T follicular helper cell (primary cell): ENCODE measurements at places on chromosomes 16 and 17.
A peak's percentile ranks its signal among the peaks of the same experiment; 100 is the strongest.

DNA sequence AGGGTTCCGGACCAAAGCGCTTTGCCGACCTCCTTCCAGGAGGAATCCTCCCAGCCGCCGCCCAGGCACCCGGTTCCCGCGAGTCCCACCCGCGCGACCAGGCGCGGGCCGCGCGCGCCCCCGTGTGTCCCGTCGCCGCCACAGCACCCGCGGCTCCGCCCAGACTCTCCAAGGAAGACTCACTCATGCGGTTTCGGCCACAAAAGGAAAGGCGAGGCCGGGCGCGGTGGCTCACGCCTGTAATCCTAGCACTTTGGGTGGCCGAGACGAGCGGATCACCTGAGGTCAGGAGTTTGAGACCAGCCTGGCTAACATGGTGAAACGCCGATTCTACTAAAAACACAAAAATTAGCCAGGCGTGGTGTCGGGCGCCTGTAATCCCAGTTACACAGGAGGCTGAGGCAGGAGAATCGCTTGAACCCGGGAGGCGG, 3.5 kb upstream of the PKMYT1 start:
- DNase-seq = peak; percentile 38

- no peak for DNase-seq
These were observed 26.1 kb downstream of the CD300LG start for GRCh38 chr17:43873091-43873490.

GRCh38 chr17:8282345-8282744, 6.1 kb upstream of the RANGRF start:
- DNase-seq = no peak

DNA sequence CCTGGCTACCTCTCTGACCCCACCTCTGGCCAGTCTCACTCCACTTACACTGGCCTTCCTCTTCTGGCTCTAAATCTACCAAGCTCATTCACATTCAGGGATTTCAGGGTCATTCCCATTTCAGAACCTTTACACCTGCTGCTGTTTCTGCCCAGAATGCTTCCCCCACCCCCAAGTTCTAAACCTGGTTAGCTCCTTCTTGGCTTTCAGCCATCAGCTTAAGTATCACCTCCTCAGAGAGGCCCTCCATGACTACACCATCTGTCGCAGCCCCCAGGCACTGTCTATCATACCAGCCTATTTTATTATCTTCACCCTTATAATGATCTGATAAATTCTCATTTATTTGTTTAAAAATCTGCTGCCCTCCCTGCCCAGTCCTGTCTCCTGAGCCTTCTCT, 23.3 kb upstream of the NGFR start:
- no peak for DNase-seq

DNA sequence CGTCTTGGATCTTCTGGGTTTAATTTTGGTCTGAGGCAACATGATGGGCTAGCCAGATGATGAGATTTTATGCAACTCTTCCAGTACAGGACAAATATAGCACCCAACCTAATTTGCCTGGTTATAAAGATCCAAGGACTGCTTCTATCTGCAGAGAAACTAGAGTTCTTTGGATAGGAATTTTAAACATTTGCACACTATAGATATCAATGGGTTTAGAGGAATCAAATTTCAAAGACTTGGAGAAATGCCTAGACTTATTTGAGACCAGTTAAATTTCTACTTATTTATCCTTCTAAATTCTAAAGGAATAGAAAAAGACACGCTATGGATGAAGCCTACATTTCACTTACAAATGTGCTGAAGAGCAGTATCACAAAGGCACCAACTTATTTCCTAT, 12.6 kb downstream of the PMFBP1 start:
- no peak for DNase-seq

DNA sequence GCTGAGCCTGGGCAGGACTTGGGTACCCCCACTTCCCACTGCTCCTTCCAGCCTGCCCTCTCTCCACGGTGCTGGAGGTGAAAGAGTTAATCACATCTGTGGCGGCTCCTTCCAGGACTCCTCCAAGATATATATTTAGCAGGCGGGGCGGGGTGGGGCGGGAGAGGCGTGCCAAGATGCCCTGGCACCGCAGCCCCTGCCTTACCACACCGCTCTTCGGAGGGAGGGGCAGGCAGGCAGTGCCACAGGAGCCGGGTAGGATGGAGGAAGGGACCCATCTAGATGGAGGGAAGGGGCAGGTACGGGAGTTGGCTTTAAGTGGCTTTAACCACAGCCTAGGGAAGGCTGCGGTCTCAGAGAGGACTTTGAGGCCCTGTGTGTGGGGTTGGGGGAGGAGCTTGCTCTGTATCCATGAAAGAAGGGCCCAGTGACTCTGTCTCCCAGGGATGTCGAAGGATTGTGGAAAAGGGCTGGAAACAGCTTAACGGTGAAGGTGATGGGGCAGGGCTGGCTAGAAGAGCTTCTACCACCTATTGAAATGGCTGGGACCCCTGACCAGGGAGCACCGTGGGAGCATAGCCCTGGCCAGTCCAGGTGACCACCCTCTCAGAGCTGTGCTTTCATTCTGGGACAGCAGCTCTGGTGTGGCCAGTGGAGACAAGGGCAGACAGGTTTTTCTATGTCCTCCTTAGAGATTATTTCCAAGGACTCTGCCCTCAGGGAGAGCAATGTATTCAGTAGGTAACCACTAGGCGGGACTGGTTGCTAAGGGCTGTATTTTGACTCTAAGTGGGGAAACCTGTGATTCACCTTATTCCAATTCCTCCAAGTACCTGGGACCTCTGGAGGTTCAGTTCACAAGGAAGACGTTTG, 13.0 kb downstream of the GPR142 start:
- DNase-seq = no peak

DNA sequence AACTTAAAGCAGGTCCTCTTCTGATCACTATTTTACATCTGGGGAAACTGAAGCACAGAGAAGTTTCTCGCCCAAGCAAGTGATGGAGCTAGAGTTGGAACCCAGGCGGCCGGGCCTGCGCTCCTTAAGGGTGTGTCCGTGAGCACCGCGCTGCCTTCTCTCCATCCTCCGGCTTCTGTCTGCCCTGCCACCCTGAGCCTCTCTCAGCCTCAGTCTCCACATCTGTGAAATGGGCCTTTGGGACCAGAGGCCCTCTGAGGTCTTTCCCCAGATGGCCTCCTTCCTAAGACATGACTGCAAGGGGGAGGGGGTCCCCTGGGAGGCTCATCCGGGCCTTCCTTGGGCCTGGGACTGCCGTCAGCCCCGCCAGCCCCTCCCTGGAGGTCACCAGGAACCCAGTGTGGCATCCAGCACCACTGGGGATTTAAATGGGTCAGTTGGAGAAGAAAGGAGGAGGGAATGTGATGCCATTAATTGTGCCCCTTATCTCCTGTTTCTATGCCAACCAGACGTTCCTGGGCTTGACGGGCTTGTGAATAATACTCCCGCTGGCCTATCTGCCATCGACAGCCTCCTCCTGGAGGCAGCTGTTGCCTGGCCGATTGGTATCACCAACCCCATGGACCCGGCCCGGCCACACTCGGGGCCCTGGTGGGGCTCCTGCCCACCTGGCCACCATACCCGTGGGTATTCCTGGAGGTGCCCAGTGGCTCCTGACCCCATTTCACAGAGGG, 5.1 kb downstream of the ZFPM1 start:
- DNase-seq = no peak

GRCh38 chr17:74325743-74326379, at the start of gene KIF19:
KIF19 (plus strand) TSS chr17:74326226; CDS start chr17:74326350, 124 bp downstream.
- peak; percentile 34 for DNase-seq

DNA sequence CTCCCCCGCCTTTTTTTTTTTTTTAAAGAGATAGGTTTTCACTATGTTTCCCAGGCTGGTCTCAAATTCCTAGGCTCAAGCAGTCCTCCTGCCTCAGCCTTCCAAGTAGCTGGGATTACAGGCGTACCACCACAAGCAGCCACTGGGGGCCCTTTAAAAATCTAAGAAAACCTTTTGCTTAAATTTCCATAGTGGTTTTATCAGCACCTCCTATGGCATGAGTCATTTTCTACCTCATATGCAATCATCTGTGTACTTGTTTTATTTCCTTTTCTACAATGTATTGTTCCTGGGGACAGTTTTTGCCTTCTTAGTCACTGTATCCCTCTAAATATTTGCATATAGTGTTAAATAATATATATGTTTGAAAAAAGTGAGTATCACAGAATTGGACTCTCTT, 29.2 kb downstream of the GNA13 start:
- DNase-seq = peak; percentile 45

DNA sequence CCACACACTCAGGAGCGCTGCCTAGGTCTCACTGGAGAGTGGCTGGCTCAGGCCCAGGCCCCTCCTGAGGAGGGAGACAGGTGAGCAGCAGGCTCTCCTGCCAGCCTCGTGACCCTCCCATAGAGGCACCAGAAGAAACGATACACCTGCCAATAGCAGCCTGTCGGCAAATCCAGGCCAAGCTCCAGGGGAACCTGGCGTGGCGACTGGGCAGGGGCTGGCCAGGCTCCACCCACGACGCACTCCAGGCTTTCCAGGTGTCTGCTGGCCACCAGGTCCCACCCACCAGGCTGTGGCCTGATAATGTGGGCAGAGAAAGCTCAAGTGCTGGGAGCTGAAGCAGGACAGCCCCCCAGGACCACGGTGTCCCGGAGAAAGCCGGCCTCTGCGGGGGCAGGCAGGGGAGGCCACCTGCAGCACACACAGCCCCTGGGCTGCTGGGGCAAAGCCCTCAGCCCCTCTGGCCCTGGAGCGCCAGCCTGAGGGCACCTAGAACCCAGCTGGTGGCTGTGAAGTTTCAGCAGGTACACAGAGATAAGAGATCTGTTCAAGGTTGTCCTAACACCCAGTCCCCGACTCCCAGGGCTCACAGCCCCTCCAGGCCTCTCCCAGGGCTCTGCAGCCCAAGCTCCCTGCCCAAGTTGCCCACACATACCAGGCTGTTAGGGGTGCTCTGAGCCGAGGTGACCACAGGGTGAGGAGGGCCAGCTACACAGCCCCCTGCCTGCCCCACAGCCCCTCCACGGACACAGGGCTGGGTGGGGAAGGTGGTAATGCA, 2.4 kb downstream of the PGAP6 start:
- DNase-seq = no peak

DNA sequence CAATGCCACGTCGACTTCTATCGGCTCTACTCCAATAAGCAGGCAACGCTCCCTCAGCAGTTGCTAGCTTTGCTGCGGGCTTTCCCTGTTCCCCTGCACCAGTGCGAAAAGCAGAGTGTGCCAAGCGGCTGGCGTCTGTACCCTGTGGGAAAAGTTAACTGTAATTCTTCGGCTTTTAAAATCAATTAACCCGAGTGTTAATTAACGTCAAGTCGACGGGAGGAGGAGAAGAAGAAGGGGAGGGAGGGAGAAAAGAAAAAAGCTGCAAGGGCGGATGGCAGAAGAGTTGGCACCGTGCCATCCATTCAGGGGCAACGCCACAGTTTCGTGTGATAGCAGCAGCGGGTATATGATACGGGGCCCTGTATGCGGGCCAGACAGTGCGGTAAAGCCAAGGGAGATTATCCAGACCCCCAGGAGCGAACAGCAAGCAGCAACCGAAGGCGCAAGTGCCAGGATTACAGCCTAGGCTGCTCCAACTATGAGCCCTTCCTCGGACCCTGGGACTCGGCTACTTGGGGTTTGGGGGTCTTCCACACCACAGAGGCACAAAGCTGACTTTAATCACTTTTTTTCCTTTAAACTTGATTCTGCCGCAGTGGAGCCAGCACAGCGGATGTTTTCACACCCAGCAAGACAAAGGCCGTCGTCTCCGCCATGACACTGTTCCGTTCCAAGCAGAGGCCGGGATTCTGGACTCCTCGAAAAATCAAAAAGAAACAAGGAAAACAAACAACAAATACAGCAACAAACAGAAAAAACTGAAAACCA, 253.8 kb upstream of the PMFBP1 start:
- no peak for DNase-seq

- no peak for DNase-seq
These were observed 37.1 kb downstream of the BAIAP2 start for GRCh38 chr17:81071761-81072741.

DNA sequence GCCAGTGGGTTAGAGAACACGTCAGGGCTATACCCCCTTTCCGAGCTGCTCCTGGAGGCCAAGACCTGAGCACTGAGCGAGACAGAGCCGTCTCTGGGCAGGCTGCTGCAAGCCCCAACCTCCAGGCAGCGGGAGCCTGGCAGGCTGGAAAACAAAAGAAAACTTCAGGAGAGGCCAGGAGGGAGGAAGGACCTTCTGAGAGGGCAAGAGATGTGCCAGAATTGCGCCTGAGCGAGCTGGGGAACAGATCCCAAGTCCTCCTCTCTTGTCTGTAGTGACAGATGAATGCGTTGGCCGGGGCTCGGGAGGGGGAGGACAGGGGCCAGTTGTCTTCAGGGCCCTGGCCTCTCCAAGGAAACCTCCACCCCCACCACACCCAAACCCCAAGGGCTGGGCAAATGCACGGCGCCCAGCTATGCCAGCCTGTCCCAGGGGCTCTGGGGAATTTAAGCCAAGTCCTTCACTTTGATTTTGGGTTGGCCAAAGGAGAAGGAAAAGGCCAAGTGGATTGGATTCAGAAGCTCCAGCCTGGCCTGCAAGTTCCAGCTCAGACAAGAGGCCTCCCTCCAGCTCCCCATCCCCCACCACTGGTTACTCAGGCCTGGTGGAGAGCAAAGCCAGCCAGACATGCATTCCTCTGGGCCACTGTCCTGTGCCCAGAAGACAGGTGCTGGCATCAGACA, 18.1 kb downstream of the SDK2 start:
- no peak for DNase-seq

- no peak for DNase-seq
These were observed 26.4 kb downstream of the ADCY9 start for GRCh38 chr16:4089811-4090301.

- DNase-seq = peak; percentile 80
These were observed at the start of gene MSL1 for GRCh38 chr17:40121181-40122135. MSL1 (plus strand) TSS chr17:40121971; CDS start chr17:40122613, 642 bp downstream.

GRCh38 chr17:30091121-30091670, 25.4 kb upstream of the NSRP1 start:
- no peak for DNase-seq

- DNase-seq = no peak
These were observed 4.7 kb downstream of the HS3ST6 start for GRCh38 chr16:1913327-1914083.

DNA sequence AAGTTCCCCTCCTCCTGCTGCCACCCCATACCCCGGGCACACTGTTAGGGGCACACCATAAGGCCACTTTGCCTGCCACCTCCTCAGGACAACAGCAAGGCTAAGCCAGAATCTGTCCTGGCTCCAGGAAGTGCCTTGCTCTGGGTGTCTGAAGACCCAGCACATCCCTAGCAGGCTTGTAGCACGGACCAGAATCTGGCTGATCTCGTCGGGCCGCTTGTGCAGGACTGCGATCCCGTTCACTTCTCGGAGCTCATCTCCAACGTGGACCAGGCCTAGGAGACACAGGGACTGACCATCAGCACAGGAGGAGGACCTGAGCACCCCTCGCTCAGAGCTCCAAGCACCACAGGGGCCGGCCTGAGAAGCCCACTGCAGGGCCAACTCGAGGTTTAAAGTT, 7.4 kb downstream of the MPP3 start:
- DNase-seq = no peak

- DNase-seq = no peak
These were observed 14.2 kb downstream of the TIMM22 start for GRCh38 chr17:1011138-1011537.

- no peak for DNase-seq
These were observed 43.7 kb upstream of the ZNF750 start for GRCh38 chr17:82883419-82884031.

DNA sequence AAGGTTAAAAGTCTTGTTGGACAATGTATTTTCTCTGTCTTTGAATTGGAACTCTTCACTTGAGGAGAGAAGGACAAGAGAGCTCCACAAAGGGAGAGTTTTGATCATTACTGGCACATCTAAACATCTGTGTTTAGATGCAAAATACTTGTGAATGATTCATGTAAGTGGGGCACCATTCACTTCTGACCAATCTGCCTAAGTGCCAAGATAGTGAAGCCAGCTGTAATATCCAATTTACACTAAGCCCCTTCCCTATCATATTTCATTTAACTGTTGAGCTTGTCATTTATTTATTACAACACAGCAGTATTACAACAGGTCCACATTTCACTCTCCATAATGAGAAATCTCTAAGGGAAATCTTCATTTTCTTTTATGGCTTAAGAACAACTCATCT, 832.3 kb upstream of the GOT2 start:
- no peak for DNase-seq
